Activated naive CD8-positive, alpha-beta T cell treated with anti-CD3 and anti-CD28 coated beads, Interleukin-2, amount 10 ng/mL, durations not matched to agents 7 days and 5 days (primary cell): ENCODE measurements at places on chromosomes 7 and 10. TPM values are rescaled to one million over a fixed set of nuclear protein-coding genes. Genes with fewer than 3 reads are reported as not detected.

Gene HOXA11
- not detected for total RNA-seq

- H3K4me3 ChIP-seq, result no peak overlapping the region
- H3K36me3 ChIP-seq, result peaks cover 3% of the 10 kb centered on the region
- peaks cover 23% of the 10 kb centered on the region for H3K27me3 ChIP-seq
- H3K27ac ChIP-seq, result peak overlapping the region; percentile 61
- H3K4me1 ChIP-seq, result peaks cover 33% of the 10 kb centered on the region
- no peak for DNase-seq
Observed at GRCh38 chr10:7417103-7417623, 6.3 kb upstream of the SFMBT2 start.

GRCh38 chr10:82267465-82267864 lies 392.5 kb downstream of the NRG3 start:
- no peak for DNase-seq
- H3K27ac ChIP-seq, result no peak overlapping the region
- H3K4me1 ChIP-seq, result no peaks in the 10 kb centered on the region
- no peak overlapping the region for H3K4me3 ChIP-seq

GRCh38 chr10:124649214-124649613 lies 95.0 kb downstream of the FAM53B start:
- DNase-seq, result no peak
- peaks cover 49% of the 10 kb centered on the region for H3K4me1 ChIP-seq
- no peak overlapping the region for H3K4me3 ChIP-seq

DNA sequence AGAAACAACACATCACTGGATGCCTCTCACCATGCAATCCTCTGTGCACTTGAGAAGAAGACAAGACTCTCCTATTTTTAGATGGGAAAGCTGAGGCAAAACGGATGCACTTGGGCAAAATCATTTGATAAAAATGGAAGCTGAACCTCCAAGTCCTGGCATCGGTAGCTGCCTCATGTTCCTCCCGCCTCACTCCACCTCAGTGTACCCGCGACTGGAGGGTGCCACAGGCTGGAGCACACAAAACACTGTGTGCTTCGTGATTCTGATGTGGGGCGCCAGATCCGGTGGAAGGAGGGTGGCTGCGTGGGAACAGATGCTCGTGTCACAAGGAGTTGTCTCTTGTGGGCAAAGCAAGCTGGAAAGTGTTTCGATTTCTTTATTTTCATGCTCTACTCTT lies 41.3 kb downstream of the TAS2R41 start:
- no peak overlapping the region for H3K4me3 ChIP-seq
- no peak for DNase-seq
- H3K4me1 ChIP-seq, result no peaks in the 10 kb centered on the region

GRCh38 chr7:151856098-151856497 lies 20.8 kb downstream of the PRKAG2 start:
- DNase-seq, result no peak
- no peaks in the 10 kb centered on the region for H3K36me3 ChIP-seq
- H3K27me3 ChIP-seq, result no peaks in the 10 kb centered on the region

- H3K4me1 ChIP-seq, result no peaks in the 10 kb centered on the region
- peaks cover 2% of the 10 kb centered on the region for H3K36me3 ChIP-seq
- H3K27me3 ChIP-seq, result peaks cover 7% of the 10 kb centered on the region
- DNase-seq, result no peak
- no peak overlapping the region for H3K27ac ChIP-seq
Observed at GRCh38 chr7:96578606-96579005, 131.0 kb downstream of the SEM1 start.

DNA sequence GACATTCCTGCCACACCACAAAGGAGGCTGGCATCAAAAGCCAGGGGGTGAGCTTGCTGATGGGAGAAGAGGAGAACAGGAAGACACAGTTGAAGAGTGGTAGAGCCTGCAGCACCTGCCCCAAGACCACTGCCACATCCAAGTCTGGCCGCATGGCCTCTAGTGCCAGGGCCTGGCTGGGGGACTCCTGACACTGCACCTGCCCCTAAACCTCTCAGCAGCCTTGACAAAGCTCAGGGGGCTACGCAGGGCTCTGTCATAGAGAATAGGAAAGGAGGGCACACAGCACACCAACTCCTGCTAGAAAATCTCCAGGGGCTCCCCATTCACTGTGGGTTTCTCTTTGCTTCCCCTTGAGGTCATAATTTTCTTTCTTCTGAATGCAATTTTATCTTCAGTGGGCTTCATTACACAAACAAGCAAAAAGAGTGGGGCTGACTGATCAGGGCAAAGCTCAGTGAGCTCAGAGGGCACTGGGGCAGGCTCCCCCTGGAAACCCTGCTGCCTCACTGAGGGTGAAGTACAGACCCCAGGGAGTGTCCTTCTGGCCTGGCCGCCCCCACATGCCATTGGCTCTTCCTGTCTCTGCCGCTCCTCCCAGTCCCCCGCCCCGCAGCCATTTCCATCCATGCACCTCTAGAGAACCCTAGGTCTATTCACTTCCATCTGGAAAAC lies 37.2 kb downstream of the VOPP1 start:
- H3K4me3 ChIP-seq, result peak overlapping the region; percentile 80
- H3K27me3 ChIP-seq, result no peaks in the 10 kb centered on the region

Gene CPVL
- 1.2 TPM for total RNA-seq

- no peak overlapping the region for H3K27ac ChIP-seq
- no peaks in the 10 kb centered on the region for H3K4me1 ChIP-seq
- H3K4me3 ChIP-seq, result no peak overlapping the region
- no peak for DNase-seq
- H3K27me3 ChIP-seq, result no peaks in the 10 kb centered on the region
- H3K36me3 ChIP-seq, result no peaks in the 10 kb centered on the region
Observed at GRCh38 chr7:124255041-124255655, 222.3 kb upstream of the TMEM229A start.

GRCh38 chr7:41834805-41835694 lies 132.2 kb upstream of the INHBA start:
- H3K36me3 ChIP-seq, result no peaks in the 10 kb centered on the region
- no peak overlapping the region for H3K4me3 ChIP-seq
- H3K27ac ChIP-seq, result no peak overlapping the region
- DNase-seq, result no peak
- peaks cover 2% of the 10 kb centered on the region for H3K4me1 ChIP-seq
- H3K27me3 ChIP-seq, result peaks cover 3% of the 10 kb centered on the region

DNA sequence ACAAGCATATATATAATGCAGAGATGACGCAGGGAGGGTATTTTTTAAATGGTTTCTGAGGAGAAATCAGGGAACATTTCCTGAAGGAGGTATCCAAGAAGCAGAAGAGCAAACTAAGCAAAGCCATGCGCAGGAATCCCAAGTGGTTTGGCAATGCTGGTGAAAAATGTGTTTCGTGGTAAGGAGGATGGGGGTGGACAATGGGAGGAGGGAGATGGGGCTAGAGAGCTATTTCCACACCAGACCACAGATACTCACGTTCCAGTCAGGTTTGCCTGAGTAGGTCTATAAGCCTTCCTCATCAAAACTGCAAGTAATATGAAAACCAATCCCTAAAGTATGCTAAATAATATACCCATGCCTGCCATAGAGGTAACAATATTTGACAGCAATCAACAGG lies 223.7 kb upstream of the MKLN1 start:
- H3K4me1 ChIP-seq, result peaks cover 43% of the 10 kb centered on the region
- H3K4me3 ChIP-seq, result no peak overlapping the region
- peaks cover 9% of the 10 kb centered on the region for H3K36me3 ChIP-seq
- no peaks in the 10 kb centered on the region for H3K27me3 ChIP-seq
- no peak for DNase-seq
- no peak overlapping the region for H3K27ac ChIP-seq

Gene WDFY4
- total RNA-seq, result 1.5 TPM

GRCh38 chr10:6402349-6402709 lies 177.7 kb downstream of the PRKCQ start:
- DNase-seq, result no peak
- no peak overlapping the region for H3K27ac ChIP-seq
- H3K4me1 ChIP-seq, result peaks cover 39% of the 10 kb centered on the region
- peaks cover 5% of the 10 kb centered on the region for H3K36me3 ChIP-seq
- H3K27me3 ChIP-seq, result peaks cover 9% of the 10 kb centered on the region

GRCh38 chr7:157738066-157738460 lies 401.3 kb downstream of the DNAJB6 start:
- DNase-seq, result no peak
- no peaks in the 10 kb centered on the region for H3K36me3 ChIP-seq
- no peak overlapping the region for H3K27ac ChIP-seq
- H3K4me1 ChIP-seq, result no peaks in the 10 kb centered on the region

DNA sequence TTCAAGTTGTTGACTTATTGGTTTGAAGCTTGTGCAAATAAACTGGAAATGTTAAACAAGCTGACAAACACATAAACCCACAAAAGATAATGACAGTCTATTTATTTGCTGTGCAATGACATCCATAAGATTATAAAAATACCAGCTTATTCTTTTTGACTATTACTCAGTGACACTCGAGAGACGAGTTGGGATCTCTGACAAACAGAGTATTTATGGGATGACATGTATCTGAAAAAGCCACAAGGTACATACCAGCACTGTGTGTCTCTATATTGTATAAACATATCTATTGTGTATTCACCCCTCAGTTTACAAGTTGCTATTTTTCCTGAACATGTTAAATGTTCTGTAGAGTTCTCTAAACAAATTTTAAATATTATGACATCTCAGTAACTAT lies 88.9 kb downstream of the CHRM2 start:
- H3K4me1 ChIP-seq, result no peaks in the 10 kb centered on the region
- no peak overlapping the region for H3K4me3 ChIP-seq
- H3K36me3 ChIP-seq, result no peaks in the 10 kb centered on the region
- no peak overlapping the region for H3K27ac ChIP-seq

Gene EN2
- total RNA-seq, result not detected

Gene CREB5
- not detected for total RNA-seq

- DNase-seq, result no peak
- H3K27me3 ChIP-seq, result peaks cover 54% of the 10 kb centered on the region
- H3K27ac ChIP-seq, result peak within 1 kb of the TSS; percentile 62
- H3K4me3 ChIP-seq, result no peak within 1 kb of the TSS
- peaks cover 37% of the 10 kb centered on the region for H3K4me1 ChIP-seq
Observed at GRCh38 chr10:122560279-122560804, at the start of gene DMBT1. Gene DMBT1, plus strand, starts transcription at chr10:122560754. Its CDS starts 17 bp downstream, at chr10:122560771.

GRCh38 chr10:124572751-124573150 lies 111.1 kb downstream of the LHPP start:
- H3K36me3 ChIP-seq, result no peaks in the 10 kb centered on the region
- H3K4me1 ChIP-seq, result peaks cover 2% of the 10 kb centered on the region
- no peak for DNase-seq
- no peaks in the 10 kb centered on the region for H3K27me3 ChIP-seq
- H3K4me3 ChIP-seq, result no peak overlapping the region

DNA sequence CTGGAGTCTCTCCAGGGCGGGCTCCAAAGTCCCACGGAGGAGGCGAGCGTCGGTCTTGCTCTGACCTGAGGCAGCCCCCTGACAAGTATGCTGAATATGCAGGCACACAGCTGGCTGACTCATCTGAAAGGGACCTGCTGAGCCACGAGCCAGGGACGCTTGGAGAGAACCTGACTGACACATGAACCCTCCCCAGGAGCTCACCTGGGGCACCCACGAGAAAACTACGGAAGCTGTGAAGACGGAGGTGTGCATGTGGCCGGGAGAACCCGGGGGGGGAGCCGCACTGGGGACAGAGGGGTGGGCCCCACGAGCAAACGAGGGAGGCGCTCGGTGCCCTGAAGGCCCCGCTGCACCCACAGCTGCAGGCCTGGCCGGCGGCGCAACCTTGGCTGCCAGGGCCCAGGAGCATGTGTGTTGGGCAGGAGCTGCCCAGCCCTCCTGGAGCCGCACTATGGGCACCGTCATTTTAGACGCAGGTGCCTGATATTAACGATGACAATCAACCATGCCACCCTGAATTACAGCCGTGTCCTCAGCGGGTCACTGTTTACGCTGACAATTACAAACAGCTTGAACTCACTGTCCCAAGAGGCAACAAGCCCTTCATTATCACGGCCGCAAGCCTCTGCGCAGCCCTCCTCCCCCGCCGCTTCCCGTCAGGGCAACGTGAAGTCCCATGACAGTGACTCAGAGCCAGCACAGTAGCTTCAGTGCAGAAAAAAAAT lies 64.7 kb downstream of the DIP2C start:
- peaks cover 4% of the 10 kb centered on the region for H3K4me1 ChIP-seq
- no peak overlapping the region for H3K4me3 ChIP-seq
- H3K27me3 ChIP-seq, result peaks cover 20% of the 10 kb centered on the region
- H3K27ac ChIP-seq, result no peak overlapping the region
- no peaks in the 10 kb centered on the region for H3K36me3 ChIP-seq

GRCh38 chr7:138797715-138798320 lies at the start of the genes ATP6V0A4 and TMEM213:
Gene ATP6V0A4, minus strand, starts transcription at chr7:138798196. Its CDS starts 26,949 bp downstream, at chr7:138771247.
Gene TMEM213, plus strand, starts transcription at chr7:138797994. Its CDS starts 111 bp downstream, at chr7:138798105.
- no peaks in the 10 kb centered on the region for H3K4me1 ChIP-seq
- H3K36me3 ChIP-seq, result no peaks in the 10 kb centered on the region
- H3K27me3 ChIP-seq, result peaks cover 6% of the 10 kb centered on the region
- H3K27ac ChIP-seq, result no peak within 1 kb of the TSS
- DNase-seq, result no peak

GRCh38 chr7:72152161-72153131 lies 259.7 kb downstream of the CALN1 start:
- H3K27me3 ChIP-seq, result no peaks in the 10 kb centered on the region
- H3K4me3 ChIP-seq, result no peak overlapping the region
- no peak overlapping the region for H3K27ac ChIP-seq
- H3K4me1 ChIP-seq, result no peaks in the 10 kb centered on the region
- no peak for DNase-seq
- no peaks in the 10 kb centered on the region for H3K36me3 ChIP-seq

DNA sequence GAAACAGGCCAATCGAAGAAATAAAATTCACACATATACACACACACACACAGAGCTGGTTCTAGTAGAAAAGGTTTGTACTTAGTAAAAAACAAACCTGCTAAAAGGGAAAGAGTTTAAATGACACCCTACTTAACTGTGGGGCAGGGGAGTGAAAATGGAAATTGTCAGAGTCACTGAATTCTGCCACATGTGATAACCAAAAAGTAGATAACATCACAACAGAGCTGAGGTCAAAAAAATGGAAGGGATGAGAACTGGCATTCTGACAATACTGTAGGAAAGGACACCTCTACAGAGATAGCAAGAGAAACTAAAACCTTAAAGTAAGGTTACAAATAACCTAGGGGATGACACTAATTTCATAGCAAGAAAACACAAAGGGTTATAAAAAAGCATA lies 74.6 kb downstream of the CACUL1 start:
- H3K4me1 ChIP-seq, result peaks cover 4% of the 10 kb centered on the region
- H3K36me3 ChIP-seq, result peaks cover 19% of the 10 kb centered on the region
- no peaks in the 10 kb centered on the region for H3K27me3 ChIP-seq
- H3K27ac ChIP-seq, result no peak overlapping the region
- no peak overlapping the region for H3K4me3 ChIP-seq

GRCh38 chr10:97991871-97992270 lies 38.5 kb downstream of the CRTAC1 start:
- H3K36me3 ChIP-seq, result no peaks in the 10 kb centered on the region
- no peak overlapping the region for H3K27ac ChIP-seq
- H3K4me3 ChIP-seq, result no peak overlapping the region

Gene HSPA12A
- 0.09 TPM for total RNA-seq

DNA sequence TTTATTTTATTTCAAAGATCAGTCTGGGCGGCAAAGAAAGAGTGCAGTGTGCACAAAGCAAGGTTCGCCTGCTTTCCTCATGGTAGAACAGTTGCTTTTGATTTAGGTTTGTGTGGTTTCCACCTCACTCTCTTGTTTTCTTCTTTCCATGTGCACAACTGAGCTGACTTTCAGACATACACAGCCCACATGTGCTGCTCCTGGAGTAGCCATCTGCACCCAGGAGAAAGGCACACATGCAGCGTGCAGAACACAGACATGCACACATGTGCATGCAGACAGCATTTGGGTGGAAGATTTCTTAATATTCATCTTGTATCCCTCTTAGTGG lies 302.1 kb downstream of the FZD1 start:
- no peaks in the 10 kb centered on the region for H3K27me3 ChIP-seq
- no peaks in the 10 kb centered on the region for H3K36me3 ChIP-seq
- H3K4me3 ChIP-seq, result no peak overlapping the region
- H3K27ac ChIP-seq, result no peak overlapping the region
- no peak for DNase-seq

Gene ZNF282
- total RNA-seq, result 24.7 TPM
